ENCODE measurements at places on chromosomes 11 and 22.
A peak's percentile ranks its signal among the peaks of the same experiment; 100 is the strongest.

DNA sequence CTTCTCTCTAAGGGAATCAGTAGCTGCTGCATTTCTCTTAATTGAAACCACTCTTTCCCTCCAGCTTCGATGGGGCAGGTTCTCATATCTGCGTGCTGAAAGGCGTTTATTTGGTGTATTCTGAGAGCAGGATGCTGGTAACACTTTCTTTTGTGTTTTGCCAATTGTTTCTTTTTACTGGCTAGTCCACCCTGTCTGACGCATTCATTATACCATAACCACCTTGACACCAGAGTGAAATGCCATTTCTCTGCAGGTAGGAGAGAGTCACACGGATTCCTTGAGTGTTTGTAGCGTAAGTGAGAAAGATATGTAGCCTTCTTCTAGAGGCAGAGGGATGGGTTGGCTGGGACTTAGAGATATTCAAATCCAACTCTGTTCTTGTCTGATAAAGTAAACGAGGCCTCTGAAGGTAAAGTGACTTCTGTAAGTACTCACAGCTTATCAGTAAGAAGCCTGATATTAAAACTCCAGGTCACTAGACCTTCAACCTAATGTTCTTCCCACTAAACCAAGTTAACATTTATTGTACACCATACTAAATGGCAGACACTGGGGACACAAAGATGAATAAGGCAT is 21.4 kb downstream of the CD44 start:
- no peak for DNase-seq

DNA sequence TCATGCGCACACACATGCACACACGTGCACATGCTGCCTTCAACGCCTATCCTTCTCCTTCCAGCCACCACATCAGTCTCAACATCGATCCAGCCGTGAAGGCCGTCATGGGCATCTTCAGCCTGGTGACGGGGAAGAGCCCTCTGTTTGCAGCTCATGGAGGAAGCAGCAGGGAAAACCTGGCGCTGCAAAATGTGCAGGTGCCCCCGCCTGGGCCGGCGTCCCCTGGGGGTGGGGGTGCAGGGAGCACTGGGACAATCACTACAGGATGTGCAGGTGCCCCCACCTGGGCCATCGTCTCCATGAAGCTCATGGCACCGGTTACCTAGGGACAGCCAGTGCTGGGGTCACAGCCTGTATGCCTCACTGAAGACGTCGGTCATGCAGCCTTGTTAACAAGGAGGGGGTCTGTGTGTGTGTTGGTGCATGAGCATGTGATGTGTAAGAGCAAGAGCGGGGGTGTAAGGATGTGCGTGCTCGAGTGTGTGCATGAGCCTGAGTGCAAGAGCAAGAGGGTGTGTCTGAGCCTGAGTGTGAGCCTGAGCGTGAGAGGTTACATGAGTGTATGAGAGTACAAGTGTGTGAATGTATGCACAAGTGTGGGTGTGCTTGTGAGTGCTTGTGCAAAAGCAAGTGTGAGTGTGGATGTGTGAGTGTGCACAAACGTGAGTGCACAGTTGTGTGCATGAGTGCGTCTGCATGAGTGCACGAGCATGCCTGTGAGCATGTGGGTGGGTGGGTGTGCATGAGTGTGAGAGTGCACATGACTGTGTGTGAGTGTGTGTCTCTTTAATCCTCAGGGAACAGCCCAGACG is 31.5 kb downstream of the NADSYN1 start:
- no peak for DNase-seq

GRCh38 chr22:30402028-30402765 is 5.4 kb downstream of the SEC14L2 start:
- no peak for DNase-seq

GRCh38 chr11:130442737-130443136 is 5.7 kb upstream of the ADAMTS15 start:
- no peak for DNase-seq

- no peak for DNase-seq
These were observed 38.5 kb upstream of the ARFGAP3 start for GRCh38 chr22:42895541-42895981.

DNA sequence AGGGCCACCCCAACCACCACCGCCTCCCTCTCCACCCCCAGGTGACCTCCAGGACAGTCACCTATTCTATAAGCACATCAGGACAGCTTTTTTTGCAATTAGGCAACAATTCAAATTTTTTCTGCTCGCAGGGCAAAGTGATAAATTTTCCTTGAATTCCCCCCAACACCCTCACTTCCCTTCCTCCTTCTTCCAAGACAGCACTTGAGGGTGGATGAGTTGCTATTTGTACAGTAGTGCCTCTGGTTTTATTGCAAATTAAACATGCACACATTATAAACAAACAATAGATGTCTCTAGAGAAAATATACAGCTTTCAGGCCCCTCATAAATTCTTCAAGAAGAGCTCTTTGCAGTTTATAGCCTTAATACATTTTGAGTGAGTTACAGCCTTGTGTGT is 80.9 kb upstream of the USP47 start:
- DNase-seq: no peak

- peak; percentile 46 for DNase-seq
These were observed 1.4 kb downstream of the MDK start for GRCh38 chr11:46382646-46383403.

DNA sequence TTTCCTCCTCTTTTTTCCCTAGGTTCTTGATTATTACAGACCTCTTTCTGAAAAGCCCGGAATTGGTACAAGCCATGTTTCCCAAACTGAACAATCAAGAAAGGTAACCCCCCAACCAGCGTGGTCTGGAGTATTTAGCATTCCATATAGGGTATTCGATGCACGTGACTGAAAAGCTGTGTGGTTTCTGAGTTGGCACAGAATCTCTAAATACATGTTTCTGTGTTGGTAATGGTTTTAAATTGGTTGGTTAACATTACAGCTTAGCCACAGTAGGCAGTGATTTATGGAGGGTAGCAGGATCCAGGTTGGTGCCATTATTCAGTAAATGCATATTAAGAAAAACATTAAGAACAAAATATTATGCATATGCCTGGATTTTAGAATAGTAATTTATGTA is 46.8 kb downstream of the ATXN10 start:
- no peak for DNase-seq

GRCh38 chr22:34784056-34784455 is 281.9 kb upstream of the ISX start:
- no peak for DNase-seq

GRCh38 chr11:29019960-29020683 is 911.9 kb downstream of the METTL15 start:
- no peak for DNase-seq

DNA sequence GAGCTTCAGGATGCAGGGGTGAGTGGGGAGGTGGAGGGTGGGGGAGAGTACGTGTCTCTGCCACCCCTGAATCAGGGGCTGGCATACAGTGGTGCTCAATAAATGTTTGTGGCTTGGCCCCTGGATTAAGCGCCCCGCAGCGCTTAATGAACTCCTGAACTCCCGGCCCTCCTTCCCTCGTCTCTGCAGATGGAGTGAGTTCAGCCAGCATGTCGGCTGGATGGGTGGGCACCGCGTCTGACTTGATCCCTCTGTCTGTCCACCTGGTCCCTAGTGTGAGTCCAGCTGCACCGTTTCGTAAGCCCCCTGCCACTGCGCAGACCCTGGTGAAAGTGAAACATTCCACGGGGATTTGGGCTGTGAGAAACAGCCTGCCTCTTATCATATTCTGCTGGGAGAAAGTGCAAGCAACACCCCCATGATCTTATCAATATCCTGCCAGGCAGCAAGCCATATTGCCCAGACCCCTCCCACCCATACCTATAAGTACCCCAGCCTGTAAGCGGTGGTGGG is 12.0 kb upstream of the MRGPRD start:
- no peak for DNase-seq

GRCh38 chr22:31321421-31321820 is 24.7 kb downstream of the PATZ1 start:
- DNase-seq: no peak

GRCh38 chr11:73263640-73264039 is 8.5 kb upstream of the P2RY6 start:
- DNase-seq: no peak

DNA sequence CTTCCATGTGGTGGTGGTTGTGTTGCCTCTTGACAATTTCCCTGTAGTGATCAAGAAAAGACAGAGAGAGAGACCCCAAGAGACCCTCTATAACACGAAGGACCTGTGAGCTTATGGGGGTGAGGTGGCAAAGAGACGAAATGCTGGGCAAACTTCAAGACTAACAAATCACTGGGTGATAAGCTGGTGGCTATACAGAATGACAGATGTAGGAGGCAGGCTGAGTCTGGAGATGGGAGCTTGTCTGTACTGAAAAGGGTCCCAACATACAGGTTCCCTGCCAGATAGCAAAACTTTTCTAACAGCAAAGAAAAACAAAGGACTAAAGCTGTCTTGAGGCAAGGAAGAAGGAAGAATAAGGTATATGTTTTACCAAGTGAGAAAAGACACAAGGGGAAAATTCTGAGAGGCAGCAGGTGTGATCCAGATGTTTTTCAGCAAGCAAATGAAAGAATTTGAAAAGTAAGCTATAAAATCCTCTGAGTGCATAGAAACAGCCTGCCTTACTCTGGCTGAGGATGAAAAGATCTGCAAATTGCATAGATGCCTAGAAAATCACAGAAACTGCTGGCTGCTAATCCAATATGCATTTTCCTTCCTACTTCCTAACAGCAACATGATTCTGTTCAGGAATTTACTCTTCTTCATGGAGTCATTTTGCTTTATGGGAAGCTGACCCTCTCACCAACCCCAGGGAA is 21.9 kb upstream of the LYVE1 start:
- no peak for DNase-seq

GRCh38 chr11:119615003-119615881 is 113.8 kb downstream of the NECTIN1 start:
- no peak for DNase-seq

- no peak for DNase-seq
These were observed 92.3 kb downstream of the GAB2 start for GRCh38 chr11:78325274-78325781.

GRCh38 chr11:80054582-80055165 is 613.8 kb upstream of the TENM4 start:
- DNase-seq: no peak

- no peak for DNase-seq
These were observed 9.3 kb downstream of the TSSC4 start for GRCh38 chr11:2409611-2410468.

GRCh38 chr11:67648796-67649613 is 1.5 kb downstream of the ACY3 start:
- DNase-seq: no peak

GRCh38 chr11:124717786-124718651 is 21.7 kb upstream of the NRGN start:
- no peak for DNase-seq

DNA sequence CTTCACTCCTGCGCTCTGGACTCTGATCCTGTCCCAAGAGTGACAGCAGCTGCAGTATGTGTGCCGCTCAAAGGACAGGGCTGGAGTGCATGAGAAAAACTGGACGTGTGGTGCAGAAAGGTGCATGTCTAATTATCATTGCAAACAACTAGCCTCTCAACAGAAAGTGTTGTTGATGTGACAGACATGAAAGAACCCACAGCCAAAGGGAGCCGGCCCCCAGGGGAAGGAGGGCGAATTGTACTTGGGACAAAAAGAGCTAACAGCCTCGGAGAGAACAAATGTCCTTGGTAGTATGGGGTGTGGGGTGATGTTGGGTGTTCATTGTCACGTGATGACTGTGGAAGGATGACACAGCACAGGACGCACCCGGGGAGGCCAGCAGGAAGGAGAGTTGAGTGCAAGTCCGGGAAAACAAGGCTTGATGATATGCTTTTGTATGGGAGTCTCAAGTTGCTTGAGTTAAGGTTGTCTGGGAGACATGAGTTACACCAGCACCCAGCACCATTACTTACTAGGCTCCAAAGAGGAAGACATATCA is 325.5 kb downstream of the NTM start:
- no peak for DNase-seq

GRCh38 chr11:126502159-126502558 is 146.7 kb downstream of the ST3GAL4 start:
- DNase-seq: no peak

- no peak for DNase-seq
These were observed 350.1 kb upstream of the C11orf87 start for GRCh38 chr11:109071712-109072524.

DNA sequence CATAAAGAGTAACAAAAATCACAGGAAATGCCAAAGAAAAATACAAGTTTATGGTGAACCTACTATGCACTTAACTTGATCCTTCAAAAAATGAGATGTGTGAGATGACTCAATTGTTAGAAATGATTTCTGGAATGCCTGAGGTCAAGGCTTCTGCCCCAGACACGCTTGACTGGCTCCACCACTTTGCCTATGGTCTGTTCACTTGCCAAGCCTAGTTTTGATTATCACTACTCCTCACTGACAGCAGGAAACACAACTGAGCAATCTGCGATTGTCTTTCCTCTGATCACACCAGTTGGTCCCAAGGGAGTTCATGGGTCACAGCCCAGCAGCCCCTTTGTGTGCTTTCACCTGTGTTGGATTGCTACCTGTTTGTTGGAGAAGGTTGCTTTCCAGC is 20.6 kb upstream of the PRDM10 start:
- DNase-seq: no peak

DNA sequence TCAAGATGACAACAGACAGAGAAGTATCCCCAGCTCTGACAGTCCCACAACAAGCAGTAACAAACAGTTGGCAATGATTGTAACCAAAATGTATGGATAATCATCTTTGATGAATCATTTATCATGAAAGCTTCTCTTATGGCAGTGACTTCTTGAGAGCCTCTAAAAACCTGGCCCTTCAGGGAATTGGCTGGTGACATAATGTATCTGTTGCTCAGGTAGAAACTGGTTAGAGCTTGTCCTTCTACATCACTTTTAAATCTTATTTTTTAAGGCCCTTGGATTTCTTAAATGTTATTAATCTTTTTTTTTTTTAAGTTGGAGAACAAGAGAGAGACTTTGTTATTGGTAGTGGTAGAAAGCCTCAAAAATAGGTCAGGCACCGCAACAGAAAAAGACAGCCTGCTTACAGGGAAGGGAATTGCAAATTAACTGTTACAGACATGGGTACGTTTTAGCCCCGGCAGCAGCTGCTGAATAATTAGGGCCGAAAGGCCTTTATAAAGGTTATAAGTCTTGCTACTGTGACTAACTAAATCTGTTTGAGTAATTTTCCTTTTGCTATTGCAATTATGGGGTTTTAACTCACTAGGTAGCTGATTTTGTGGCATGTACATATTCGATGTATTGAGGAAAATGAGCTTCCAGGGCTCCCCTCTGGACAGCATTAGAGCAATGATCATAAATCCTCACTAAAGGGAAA is 207.7 kb upstream of the LRRC4C start:
- no peak for DNase-seq
